ENCODE measurements at places on chromosomes 4 and X.

DNA sequence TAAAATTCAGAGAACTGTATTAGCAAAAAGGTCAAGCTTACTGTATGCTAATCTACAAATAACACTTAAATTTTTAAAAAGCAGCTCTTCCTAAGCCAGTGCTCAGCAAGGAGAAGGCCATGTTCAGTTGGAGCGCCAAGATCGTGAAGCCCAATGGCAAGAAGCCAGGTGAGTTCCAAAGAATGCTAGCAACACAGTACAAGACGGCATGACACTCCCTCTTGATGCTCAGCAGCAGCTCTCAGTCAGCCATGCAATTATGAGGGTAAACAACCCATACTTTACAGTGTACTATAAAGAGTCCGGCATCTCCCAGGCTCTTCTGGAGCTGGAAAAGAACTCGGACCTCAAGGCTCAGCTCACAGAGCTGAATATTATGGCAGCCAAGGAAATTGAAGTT lies 34.9 kb downstream of the STX18 start:
- DNase-seq = no peak

- no peak for DNase-seq
These were observed 36.7 kb upstream of the PLK4 start for GRCh38 chr4:127843704-127844600.

DNA sequence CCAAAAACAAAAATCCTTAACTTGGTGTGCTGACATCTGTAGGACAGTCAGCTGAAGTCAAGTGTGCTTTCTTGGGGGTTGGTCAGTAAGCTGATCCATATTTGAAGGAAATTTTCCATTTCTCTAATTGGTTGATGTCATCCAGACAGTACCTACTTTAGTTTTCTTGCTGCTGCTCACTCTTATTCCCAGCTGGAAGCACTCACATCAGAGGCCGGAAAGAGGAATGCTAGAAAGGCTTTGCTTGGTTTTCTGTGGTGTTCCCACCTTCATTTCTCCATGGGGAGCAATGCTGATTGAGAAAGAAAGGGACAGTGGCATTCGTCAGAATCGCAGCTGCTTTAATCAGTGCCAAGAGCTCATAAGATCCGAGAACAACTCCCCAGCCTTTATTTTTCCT lies 227.0 kb downstream of the C4orf33 start:
- no peak for DNase-seq

DNA sequence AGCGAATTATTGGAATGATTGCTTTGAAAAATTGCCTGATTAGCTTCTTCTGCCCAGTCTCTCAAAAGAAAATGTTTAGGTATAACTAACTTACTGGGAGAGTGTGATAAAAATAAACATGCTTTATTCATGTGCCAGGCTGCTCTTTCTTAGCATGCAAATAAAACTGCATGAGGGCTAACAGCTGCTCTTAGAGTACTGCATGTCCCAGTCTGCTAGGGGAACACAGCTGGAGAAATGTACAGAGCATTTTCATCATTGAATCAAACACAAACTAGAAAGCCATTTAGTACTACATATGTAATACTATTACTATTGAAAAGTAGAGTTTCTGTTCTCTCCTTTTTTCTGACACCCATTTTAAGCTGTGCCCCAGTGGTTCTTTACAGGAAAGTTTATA lies 726.0 kb downstream of the GRID2 start:
- DNase-seq = no peak

DNA sequence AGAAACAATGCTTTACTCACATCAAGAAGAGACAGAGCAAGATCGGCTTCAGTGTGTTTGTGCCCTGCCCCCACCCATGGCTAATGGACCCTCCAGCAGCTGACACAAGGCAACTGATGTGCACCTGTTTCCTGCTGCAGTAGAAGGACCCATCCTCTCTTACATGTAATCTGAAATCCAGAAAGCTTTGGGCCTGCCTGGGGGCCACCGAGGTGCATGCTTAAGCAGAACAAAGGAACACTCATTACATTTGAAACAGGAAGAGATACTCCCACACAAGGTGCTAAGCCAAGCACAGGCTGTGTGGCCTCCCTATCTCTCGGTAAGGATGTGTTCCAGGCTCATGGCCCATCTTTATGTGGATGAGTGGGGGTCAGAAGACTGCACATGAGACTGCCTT lies 338.0 kb downstream of the SPOCK3 start:
- no peak for DNase-seq
